Epithelial cell of esophagus (primary cell): ENCODE measurements at places on chromosomes 6 and 20.
A peak's percentile ranks its signal among the peaks of the same experiment; 100 is the strongest.

- DNase-seq: no peak
Observed at GRCh38 chr6:157079771-157080170, 243.5 kb downstream of the TMEM242 start.

DNA sequence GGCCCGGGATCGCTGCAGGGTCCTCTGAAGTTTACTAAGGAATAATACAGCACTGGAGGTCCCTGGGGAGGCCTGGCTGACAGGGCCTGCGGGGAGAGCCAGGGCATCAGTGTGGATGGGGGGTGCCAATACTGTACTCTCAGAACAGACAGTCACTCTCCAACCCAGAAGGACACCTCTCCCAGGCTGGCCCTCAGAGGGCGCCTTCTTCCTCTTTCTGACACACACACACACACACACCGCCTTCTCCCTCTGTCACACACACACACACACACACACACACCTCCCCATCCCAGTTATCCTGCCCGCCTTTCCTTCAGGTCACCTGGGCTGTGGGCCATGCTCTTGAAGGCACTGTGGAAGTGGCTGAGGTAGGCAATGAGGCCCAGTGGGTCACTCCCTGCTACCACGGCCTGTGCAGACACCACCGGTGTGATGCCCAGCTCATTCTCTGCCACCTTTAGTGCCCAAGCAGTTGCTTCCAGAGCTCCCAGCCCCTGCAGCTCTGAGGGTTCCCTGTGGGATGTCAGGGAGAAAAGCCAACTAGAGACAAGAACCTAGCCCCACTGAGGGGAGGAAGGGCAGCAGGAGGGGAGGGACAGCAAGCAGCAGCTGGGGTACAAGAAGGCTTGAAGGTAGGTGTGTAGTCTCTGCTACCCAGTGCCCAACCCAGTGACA is 7.5 kb downstream of the SMPD2 start:
- DNase-seq: peak; percentile 15

GRCh38 chr6:140909156-140909555 is 1223.6 kb upstream of the GJE1 start:
- DNase-seq: peak; percentile 18

DNA sequence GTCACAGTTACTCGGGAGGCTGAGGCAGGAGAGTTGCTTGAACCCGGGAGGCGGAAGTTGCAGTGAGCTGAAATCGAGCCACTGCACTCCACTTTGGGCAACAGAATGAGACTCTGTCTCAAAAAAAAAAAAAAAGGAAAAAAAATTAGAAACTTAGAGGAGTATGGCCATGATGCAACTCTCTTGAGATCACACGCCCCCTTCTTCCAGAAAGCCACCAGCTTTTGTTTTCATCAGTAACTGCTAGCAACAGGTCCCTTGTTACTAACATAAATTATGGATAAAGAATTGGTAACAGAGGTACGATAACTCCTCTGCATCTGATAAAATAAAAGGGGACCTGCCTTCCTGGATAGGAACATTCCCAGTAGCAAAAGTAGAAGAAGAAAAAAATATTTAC is 308.2 kb downstream of the CD83 start:
- DNase-seq: no peak
